ENCODE measurements at places on chromosomes 13 and 19.

GRCh38 chr13:59706101-59706976 lies 457.4 kb downstream of the DIAPH3 start:
- H3K27me3 ChIP-seq = no peaks in the 10 kb centered on the region
- no peak for DNase-seq
- H3K27ac ChIP-seq = no peak overlapping the region
- no peak overlapping the region for H3K4me3 ChIP-seq
- no peaks in the 10 kb centered on the region for H3K4me1 ChIP-seq
- H3K36me3 ChIP-seq = no peaks in the 10 kb centered on the region

- no peak overlapping the region for H3K27ac ChIP-seq
- H3K36me3 ChIP-seq = no peaks in the 10 kb centered on the region
- no peaks in the 10 kb centered on the region for H3K4me1 ChIP-seq
- DNase-seq = no peak
Observed at GRCh38 chr13:44643256-44643655, 67.1 kb upstream of the TSC22D1 start.

- H3K27me3 ChIP-seq = no peaks in the 10 kb centered on the region
- H3K4me3 ChIP-seq = no peak overlapping the region
- DNase-seq = no peak
- H3K36me3 ChIP-seq = no peaks in the 10 kb centered on the region
- H3K27ac ChIP-seq = no peak overlapping the region
Observed at GRCh38 chr13:29502391-29503008, 93.0 kb downstream of the SLC7A1 start.

DNA sequence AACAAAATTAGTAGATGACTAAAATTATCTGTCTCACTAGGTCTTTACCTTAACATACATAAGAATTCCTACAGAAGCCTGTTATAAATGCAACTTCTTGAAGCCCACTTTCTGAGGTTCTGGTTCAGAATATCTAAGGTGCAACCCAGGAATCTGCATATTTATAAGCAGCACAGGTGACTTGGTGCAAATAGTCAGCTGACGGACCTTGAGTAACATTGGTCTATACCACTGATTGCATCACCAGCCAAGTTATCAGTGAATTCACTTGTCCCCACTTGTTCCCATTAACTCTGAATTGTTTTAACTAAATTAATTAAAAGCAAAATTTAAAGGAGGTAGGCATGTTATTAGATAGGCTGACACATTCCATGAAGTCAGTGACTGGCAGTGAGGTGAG lies 109.9 kb downstream of the FRY start:
- no peaks in the 10 kb centered on the region for H3K4me1 ChIP-seq
- no peaks in the 10 kb centered on the region for H3K27me3 ChIP-seq
- H3K27ac ChIP-seq = no peak overlapping the region
- no peak for DNase-seq

GRCh38 chr13:49042476-49042875 lies 66.8 kb downstream of the FNDC3A start:
- H3K4me1 ChIP-seq = no peaks in the 10 kb centered on the region
- DNase-seq = no peak
- no peaks in the 10 kb centered on the region for H3K27me3 ChIP-seq

GRCh38 chr19:47693489-47693888 lies 19.7 kb upstream of the EHD2 start:
- no peaks in the 10 kb centered on the region for H3K27me3 ChIP-seq
- peaks cover 12% of the 10 kb centered on the region for H3K36me3 ChIP-seq
- H3K4me1 ChIP-seq = no peaks in the 10 kb centered on the region
- no peak overlapping the region for H3K4me3 ChIP-seq
- DNase-seq = no peak

GRCh38 chr13:103063376-103063775 lies 2.8 kb downstream of the SLC10A2 start:
- H3K4me3 ChIP-seq = no peak overlapping the region
- no peak overlapping the region for H3K27ac ChIP-seq
- no peaks in the 10 kb centered on the region for H3K27me3 ChIP-seq
- no peaks in the 10 kb centered on the region for H3K4me1 ChIP-seq

- no peak for DNase-seq
- no peak overlapping the region for H3K4me3 ChIP-seq
- peak overlapping the region; percentile 21 for H3K27ac ChIP-seq
- no peaks in the 10 kb centered on the region for H3K27me3 ChIP-seq
- H3K4me1 ChIP-seq = peaks cover 60% of the 10 kb centered on the region
Observed at GRCh38 chr13:51619614-51620013, 35.4 kb downstream of the WDFY2 start.

DNA sequence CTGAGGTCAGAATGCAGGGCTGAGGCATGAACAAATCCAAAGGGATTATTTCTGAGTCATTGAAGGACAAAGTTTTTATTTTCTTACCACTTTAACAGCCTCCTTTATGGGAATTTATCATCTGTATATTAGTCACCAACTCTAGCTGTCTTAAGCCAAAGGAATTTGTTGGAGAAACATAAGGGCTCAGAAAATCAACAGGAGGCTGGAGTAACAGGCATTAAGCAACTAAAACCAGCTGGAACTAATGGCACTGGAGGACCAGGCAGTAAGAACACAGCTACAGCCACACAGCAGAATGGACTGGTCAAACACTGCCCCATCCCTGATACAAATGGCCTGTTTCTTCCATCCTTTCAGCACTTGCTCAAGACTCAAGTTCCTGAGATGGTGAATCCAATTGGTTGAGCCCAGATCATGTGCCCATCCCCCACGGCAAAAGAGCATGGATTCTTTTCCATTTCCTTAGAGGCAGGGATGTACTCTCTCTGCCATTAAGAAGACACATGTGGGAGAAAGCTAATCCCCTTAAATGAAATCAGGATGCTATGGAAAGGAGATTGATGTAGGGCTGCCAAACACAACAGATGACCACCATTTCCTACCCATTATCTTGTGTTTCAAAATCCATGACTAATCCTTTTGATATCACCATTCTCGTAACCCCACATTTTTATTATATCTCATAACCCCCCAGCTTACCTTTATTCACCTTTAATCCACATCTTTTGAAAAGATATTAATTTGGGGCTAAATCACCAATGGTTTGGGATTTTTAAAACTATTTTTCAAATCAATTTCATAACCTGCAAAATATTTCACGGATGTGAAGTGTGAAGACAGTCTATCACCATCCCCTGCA lies 157.0 kb upstream of the FNDC3A start:
- H3K4me3 ChIP-seq = no peak overlapping the region
- no peak for DNase-seq
- peaks cover 41% of the 10 kb centered on the region for H3K4me1 ChIP-seq
- H3K36me3 ChIP-seq = no peaks in the 10 kb centered on the region

DNA sequence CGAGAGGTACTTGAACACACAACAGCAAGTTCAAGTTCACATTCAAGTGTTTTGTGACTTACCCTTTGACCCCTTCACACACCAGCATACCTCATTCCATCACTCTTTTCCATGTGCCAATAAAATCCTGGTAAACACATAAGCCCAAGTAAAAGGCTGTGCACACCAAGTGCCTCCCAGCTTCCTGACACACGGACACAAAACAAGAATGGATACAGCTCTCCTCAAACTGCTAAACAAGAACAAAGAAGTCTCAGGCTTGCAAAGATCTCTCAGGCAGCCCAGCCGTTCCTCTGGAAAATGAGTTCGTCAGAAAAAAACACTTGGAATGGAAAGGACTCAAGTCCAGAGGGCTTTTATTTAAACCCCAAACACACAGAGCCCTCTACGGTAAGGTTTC lies 83.7 kb downstream of the NUFIP1 start:
- peaks cover 43% of the 10 kb centered on the region for H3K4me1 ChIP-seq
- no peak for DNase-seq
- H3K27ac ChIP-seq = peak overlapping the region; percentile 81
- H3K36me3 ChIP-seq = no peaks in the 10 kb centered on the region
- H3K27me3 ChIP-seq = no peaks in the 10 kb centered on the region

- no peak for DNase-seq
- H3K27ac ChIP-seq = no peak overlapping the region
- no peaks in the 10 kb centered on the region for H3K36me3 ChIP-seq
- H3K27me3 ChIP-seq = no peaks in the 10 kb centered on the region
- H3K4me3 ChIP-seq = no peak overlapping the region
Observed at GRCh38 chr19:17496337-17496997, 15.0 kb upstream of the PGLS start.

GRCh38 chr13:110414931-110415330 lies 107.8 kb downstream of the COL4A2 start:
- no peaks in the 10 kb centered on the region for H3K36me3 ChIP-seq
- no peak for DNase-seq
- peaks cover 61% of the 10 kb centered on the region for H3K4me1 ChIP-seq
- H3K27me3 ChIP-seq = no peaks in the 10 kb centered on the region

DNA sequence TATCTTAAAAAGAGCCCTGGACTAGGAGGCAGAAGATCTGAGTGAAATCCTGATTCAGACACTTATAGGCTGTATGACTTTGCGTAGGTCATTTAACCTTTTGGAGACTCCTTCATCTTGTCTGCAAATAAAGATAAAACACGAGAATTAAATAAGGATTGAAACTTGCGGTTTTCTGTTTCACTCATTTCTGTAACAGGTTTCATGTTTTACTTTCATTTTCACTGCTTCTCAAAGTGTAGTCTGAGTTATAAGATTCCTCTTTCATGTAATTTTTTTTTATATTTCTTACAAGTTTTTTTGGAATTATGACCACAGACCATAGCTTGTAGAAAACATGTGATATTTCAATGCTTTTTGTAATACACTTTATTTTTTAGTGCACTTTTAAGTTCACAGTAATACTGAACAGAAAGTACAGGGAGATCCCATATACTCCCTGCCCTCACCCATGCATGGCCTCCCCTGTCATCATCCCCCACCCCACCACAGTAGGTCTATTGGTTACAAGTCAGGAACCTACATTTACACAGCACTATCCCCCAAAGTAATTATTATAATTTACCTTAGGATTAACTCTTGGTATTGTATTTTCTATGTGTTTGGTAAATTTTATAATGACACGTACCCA lies 174.6 kb downstream of the ITGBL1 start:
- H3K27ac ChIP-seq = peak overlapping the region; percentile 35
- peaks cover 6% of the 10 kb centered on the region for H3K4me1 ChIP-seq
- no peaks in the 10 kb centered on the region for H3K36me3 ChIP-seq
- no peak for DNase-seq

- peaks cover 46% of the 10 kb centered on the region for H3K4me1 ChIP-seq
- no peak for DNase-seq
- H3K27me3 ChIP-seq = no peaks in the 10 kb centered on the region
- peak overlapping the region; percentile 90 for H3K4me3 ChIP-seq
- peaks cover 13% of the 10 kb centered on the region for H3K36me3 ChIP-seq
Observed at GRCh38 chr19:48992581-48993174, 431 bp downstream of the GYS1 start.

DNA sequence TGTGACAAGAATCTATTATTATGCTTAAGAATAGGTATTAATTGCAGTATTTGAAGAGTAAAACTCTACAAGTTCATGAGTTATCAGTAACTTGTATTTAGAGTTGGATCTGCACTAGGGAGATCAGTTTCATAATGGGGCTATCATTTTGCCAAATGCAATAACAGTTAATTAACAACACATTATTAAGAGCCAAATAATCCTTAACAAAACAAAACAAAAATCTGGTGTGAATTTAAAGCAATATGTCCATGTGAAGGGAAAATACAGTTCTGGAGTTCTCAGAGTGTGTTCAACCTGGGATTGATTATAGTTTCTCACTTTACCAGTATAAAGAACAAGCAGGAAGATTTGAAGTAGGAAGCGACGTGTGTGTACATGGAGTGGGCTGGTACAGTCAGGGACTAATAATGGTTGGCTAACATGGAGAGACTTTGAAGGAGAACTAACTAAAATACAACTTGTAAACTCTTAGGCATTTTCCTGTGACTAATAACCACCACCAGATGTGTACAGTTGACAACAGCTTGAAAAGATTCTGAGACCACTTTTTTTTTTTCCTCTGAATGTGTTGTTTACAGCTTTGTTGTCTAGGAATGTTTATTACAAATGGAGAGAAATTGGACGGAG lies 58.5 kb downstream of the POSTN start:
- H3K27ac ChIP-seq = no peak overlapping the region
- DNase-seq = no peak
- no peak overlapping the region for H3K4me3 ChIP-seq
- H3K4me1 ChIP-seq = no peaks in the 10 kb centered on the region
- no peaks in the 10 kb centered on the region for H3K36me3 ChIP-seq

DNA sequence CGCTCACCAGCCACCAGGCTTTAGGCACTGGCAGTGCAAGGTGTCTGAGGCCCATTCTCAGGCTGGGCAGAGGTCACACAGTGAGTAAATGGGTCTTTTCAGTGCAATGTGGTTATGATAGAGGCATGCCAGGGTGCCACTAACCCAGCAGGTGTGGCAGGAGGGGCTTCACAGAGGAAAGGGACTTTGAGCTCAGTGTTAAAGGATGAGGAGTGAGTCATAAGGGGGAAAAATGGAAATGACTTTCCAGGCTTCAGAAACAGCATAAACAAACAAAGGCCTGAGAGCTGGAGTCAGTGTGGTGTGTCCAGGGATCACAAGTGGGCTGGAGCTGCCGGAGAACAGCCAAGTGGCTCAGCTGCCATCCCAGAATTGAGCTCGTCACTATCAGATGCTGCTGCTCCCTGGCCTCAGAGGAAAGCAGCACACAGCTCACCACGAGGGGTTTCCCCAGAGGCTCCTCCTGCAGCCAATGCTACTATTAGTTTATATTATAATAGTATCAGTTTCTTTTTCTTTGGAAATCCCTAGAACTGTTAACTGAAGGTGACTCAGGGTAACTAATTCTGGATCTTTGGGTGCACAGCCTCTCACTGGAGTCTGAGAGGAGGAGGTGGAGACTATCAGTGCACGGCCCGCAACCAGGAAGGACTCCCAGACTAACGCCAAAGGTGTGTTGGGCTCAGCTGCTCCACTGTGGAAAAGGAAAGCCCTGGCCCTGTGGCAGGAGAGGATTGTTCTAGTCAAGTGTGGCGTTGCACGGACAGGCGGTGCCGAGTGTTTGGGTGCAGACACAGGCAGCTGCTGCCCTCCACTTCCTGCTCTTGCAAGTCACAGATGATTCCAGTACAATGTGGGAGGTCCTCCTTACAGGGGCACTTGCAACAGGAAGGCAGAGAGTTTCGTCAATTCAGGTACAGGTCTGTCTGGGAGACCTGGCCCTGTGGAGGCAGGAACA lies 39.5 kb downstream of the DHRS12 start:
- DNase-seq = peak; percentile 94
- H3K27ac ChIP-seq = peak overlapping the region; percentile 86
- no peak overlapping the region for H3K4me3 ChIP-seq
- H3K36me3 ChIP-seq = no peaks in the 10 kb centered on the region
- peaks cover 20% of the 10 kb centered on the region for H3K4me1 ChIP-seq
- no peaks in the 10 kb centered on the region for H3K27me3 ChIP-seq

DNA sequence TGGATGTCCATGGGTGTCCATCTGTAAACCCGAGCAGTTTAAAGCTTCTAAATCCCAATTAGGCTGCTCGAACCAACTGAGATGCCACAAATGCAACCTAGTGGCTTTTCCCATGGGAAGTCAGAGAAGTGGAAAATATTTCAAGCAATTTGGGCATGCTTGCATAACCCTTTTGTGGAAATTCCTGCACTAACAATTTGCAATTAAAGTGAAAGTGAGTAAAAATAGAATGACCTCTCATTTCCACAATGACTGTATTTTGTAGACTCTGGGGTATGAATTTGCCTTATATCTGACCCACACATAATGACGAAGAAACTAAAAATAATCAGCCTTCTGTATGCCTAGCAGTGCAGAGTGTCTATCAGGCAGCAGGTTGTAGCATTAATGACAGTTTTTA lies 91.8 kb upstream of the TSC22D1 start:
- no peak overlapping the region for H3K27ac ChIP-seq
- DNase-seq = no peak
- no peak overlapping the region for H3K4me3 ChIP-seq
- H3K27me3 ChIP-seq = no peaks in the 10 kb centered on the region

- H3K27me3 ChIP-seq = no peaks in the 10 kb centered on the region
- no peak for DNase-seq
- H3K4me3 ChIP-seq = no peak overlapping the region
Observed at GRCh38 chr19:48877855-48878195, 5.6 kb downstream of the PPP1R15A start.

GRCh38 chr19:38233740-38234251 lies 9.8 kb upstream of the DPF1 start:
- H3K27ac ChIP-seq = no peak overlapping the region
- no peak for DNase-seq
- H3K4me1 ChIP-seq = peaks cover 6% of the 10 kb centered on the region

All from vagina (tissue), 2 donors.